Daoy (cell line): ENCODE measurements at places on chromosomes 7 and 10.

DNA sequence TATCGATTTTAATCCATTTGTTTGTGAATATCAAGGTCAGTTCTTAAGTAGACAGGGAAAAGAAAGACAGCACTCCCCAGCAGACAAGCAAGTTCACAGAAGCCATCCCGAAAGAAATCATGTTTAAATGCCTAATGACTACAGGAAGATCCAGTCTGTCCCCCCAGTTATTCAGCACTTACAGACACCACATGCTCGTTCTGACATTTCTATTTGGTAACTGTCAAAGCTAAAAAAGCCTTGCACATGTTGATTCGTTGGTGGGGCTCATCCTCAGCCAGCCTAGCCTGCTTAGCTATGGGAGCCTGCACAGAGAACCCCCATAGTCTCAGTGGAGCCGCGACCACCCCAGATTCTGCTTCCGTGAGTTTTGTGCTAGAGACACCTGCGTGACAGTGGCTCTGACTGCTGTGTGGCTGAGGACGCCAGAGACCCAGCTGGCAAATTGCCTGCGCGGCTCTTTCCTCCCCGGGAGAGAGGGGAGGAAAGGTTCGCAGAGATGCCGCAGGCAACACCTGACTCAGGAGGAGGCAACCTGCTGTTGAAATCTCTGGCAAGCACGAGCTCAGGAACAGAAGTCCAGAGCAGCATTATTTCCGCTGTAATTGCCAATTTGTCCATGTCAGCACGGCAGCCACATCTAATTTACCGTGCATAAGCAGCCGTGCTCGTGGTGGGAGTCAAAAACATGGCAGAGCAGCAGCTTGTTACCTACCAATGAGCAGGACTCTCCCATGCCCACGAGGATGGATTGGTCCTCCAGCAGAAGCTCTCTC lies 194.2 kb downstream of the GPAM start:
- no peak for DNase-seq

GRCh38 chr7:4642468-4643203 lies 39.5 kb upstream of the FOXK1 start:
- DNase-seq, result no peak

DNA sequence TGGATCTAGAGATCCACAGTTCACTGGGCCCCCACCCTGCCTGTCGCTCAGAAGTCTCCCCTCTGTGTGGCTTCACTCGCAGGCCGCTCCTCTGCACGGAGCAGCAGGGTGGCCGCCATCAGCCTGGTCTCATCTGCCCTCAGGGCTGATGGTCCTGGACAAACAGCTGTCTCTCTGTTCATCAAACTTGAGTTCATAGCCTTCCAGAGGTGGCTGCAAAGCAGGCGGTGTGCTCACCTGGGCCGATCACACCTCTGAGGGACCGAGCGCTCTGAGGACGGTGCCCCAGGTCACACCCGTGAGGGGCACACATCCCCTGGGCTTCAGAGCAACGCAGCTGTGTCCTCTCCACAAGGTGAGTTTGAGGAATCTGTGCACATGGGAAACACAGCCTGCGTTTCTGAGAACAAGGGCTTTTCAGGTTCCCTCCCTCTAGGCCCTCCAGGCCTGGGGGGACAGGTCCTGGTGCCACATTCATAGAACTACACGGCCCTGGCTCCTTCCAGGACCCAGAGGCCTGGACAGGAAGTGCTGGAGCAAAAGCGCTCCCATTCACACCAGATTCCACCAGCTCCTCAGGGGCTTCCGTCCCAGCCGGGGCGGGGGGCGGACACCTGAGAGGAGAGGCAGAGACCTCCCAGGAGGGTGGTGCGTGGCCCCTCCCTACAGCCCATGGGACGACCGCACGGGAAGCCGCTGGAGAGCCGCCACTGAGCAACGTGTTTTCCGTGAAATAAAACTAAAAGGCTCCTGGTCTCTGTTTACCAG lies 31.2 kb upstream of the FAM20C start:
- DNase-seq, result no peak

GRCh38 chr10:126210051-126210651 lies 178.1 kb downstream of the ADAM12 start:
- DNase-seq, result no peak
